ENCODE measurements at places on chromosomes 3 and 15.

DNA sequence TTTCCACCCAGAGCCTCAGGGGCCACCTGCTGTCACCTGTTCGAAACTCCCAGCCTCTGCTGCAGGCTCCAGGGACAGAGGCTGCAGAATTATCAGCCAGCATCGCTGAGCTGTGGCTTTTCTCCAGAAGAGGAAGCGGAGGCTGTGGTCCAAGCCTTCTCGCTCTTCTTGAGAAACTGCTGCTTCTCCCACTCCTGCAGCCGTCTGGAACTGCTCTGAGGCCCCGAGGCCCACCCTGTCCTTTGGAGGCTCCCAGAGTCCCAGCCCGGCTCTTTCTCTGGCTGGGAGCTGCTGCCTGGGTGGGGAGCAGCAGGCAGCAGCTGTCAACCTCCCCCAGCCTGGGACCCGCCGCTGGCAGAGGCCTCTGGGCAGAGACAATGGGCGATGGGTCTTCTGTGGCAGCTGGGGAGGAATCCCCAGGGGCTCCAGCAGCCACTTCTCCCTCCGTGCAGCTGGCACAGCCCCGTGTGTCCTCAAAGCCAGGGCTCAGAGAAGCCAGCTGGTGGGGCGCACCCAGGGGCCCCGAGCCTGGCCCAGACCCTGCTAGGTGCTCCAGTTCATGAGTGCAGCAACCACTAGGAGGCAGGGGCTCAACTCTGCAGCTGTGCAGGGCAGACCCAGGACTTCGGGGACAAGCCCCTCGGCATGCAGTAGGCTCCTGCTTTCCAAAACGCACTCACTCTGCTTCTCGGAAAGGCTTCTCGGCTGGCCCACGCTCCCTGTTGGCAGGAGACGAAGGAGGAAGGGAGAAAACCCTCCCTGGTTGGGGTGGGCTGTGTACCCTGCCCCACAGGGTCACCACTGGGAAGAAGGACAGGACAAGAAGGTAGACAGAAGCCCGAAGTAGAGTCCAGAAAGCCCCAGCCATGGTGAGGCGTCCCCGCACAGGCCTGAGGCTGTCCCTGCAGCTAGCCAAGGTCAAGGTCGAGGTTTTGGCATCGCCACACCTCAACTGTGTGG lies 49.9 kb upstream of the FURIN start:
- no peak for DNase-seq

- DNase-seq: peak; percentile 57
Measured at GRCh38 chr3:71585887-71586809, 2.6 kb upstream of the FOXP1 start.

DNA sequence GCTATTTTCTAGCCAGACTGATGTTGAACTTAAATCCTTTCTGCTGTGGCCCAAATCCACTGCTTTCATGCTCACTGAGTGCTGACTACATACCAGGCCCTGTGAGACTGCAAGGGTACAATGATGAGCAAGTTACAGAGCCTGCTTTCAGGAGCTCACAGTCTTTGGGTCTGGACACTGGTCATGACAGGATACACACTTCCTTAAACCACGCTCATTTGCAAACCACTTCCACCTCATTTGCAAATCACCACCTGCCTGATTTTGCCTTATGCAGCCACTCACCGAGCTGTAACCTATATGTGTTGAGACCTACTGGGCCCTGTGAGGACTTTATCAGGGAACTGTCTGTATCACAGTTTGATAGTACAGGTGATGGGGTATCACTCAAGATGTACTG lies 50.2 kb upstream of the LRRC58 start:
- DNase-seq: no peak

DNA sequence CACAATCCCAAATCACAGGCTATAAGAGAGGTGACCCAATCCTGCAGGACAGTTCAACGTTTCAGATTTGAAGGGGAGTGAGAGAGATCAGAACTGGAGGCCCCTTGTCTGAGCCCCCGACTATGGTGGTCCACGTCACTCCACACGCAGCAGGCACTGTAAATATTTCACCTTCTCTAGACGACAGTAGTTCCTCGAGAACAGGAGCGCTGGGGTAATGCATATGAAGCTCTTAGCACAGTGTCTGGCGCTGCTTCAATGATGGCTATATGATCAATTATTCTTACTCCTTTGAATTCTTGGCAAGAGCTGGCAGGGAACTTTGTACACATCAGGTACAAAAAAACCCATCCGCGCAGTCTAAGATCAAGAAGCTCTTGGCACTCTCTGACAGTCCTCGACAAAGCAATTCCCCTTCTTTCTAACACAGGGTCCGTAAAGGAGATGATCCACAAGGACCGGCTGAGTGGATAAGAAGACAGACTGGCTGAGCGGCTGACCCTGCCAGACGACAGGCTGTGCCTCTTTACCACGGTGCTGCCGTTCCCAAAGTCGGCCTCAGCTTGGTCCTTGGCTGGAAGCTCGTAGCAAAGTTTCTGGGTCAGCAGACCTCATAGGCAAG lies 522 bp upstream of the NRROS start:
- no peak for DNase-seq

DNA sequence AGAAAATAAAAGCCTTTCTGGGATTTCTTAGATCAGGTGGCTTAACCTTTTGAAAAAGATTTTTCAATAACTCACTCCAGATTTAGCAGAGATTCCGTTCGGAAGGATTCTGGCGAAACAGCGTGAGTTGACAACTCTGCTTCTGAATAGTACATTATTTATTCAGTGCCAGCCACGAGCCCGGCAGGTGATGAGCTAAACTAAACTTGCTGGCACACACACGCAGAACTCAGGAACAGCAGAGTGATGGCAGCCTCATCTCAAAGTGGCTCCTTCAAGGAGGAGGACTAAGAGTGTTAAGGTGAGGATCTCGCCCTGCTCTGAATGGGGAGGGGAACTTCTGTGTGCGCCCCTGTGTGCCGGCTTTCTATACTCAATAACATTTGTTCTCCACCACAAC lies 114.3 kb downstream of the FAM43A start:
- no peak for DNase-seq

DNA sequence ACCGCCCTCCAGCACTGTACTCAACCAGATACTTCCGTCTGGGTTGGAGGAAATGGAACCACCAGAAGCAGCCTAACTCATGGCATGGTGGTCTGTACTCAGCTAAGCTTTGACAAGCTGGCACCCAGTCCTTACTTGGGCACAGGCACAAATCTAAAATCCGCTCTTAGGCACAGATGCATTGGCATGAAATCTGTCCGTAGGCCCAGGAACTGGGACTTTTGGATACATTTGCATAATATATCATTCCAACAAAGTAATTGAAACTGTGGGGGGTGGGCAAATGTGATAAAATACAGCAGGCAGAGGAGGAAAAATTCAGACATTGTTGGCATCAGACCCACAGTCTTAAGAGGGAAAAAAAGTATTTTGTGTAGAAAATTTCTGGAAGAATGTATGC lies 75.4 kb downstream of the C3orf85 start:
- no peak for DNase-seq

DNA sequence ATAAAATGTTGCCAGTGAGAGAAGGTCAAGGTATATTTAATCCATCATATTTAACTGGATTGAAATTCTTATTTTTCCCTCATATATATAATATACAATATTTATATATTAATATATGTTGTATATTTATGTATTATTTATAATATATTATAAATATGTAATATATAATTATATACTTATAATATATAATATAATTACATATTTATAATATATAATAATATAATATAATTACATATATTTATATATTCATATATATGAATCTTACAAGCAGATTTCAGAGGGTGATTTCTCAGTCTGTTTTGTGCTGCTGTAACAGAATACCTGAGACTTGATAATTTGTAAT lies 52.7 kb upstream of the TLE3 start:
- no peak for DNase-seq

DNA sequence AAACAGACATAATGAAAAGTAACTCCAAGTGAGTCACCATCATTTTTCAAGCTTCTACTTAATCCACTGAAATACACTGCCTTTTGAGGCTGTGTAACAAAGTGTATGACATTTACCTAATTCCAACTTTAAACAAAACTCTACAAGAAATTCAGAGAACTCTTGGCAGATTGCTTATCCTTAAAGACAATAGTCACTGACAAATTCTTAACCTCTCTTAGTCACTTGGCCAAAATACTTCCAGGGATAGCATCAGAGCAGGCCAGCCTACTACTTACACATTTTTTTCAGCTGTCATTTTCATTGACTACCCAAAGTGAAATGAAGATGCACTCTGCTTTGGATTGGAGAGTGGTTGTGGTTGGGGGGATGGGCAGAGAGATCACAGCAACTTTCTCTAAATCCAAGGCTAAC lies 3.6 kb downstream of the WWTR1 start:
- DNase-seq: no peak

- no peak for DNase-seq
Measured at GRCh38 chr15:71050461-71050860, 64.8 kb upstream of the THSD4 start.

- DNase-seq: no peak
Measured at GRCh38 chr3:69983546-69984265, 15.8 kb upstream of the SAMMSON start.

- DNase-seq: no peak
Measured at GRCh38 chr15:69398491-69398891, 15.7 kb upstream of the KIF23 start.

GRCh38 chr15:91116113-91117067 lies 16.3 kb downstream of the SV2B start:
- DNase-seq: no peak

DNA sequence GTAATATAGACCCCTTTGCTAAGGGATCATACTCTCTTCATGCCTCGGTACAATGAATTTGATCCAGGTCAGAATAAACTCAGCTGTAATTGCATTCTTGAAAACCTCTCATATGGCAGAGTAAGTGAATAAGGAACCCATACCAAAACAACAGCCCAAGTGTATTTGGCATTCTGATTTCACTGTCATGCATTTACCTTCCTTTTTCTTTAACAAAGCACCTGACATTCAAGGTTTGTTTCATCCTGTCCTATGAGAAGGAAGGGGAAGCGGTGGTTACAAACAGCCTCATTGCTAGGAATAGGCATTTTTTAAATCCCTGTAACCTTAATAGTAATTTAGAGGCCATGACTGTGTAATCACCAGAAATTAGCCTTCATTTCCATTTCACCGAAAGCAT lies 97.1 kb downstream of the LSAMP start:
- no peak for DNase-seq

DNA sequence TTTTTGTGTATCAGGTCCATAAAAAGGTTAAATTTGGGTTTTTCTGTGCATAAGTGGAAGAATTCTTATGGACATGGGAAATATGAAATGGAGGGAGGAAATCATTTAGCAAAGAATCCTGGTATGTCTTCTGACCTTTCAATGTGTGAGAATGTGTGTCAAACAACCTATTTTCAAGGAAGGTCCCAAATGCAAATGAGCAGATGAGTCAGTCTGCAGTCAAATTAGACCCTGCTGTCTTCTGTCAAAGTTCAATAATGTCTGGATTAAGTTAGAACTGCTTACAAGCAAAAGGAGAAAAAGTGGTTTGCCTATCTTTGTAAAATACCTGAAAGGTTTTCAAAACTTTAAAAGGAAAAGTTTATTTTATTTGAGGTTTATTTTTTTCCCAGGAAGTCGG lies 15.3 kb downstream of the FBN1 start:
- no peak for DNase-seq

GRCh38 chr3:134473868-134474546 lies 11.8 kb downstream of the ANAPC13 start:
- DNase-seq: peak; percentile 95

DNA sequence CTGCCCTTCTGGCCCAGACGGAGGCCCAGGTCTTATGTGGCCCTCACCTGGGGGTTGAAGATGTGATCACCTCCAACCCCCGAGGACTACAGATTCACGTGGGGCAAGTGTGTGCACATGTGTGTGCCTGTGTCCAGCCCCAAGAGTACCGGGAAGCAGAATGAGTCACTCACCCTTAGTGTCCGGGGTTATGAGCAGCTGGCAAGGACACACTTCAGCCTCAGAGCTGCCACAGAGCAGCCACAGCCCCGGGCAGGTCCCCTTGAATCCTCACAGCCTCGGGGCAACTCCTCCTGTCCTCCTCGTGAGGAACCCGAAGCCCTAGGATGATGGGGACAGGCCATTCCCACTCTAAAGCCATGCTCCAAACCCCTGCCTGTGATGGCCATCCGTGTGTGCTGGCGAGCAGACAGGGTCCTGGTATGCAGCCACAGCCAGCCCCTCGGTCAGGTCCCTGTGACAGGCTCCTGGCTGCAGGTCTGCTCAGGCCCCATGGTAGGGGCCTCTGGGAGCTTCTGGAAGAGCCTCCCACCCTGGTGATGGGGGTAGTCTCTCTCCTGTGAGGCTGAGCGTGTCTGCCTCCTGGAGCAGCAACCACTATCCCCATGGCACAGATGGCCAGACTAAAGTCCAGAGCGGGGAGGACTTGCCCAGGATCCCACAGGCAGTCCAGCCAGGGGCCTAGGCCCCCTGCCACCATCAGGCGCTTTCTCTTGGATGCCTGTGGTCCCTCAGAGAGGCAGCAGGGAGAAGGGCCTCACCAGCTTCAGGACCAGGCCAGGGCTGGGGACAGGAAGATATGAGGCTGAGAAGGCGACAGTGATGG lies 852 bp downstream of the STAB1 start:
- no peak for DNase-seq

GRCh38 chr3:186637686-186638085 lies 2.5 kb upstream of the FETUB start:
- DNase-seq: no peak

- no peak for DNase-seq
Measured at GRCh38 chr3:43288366-43288765, 2.0 kb downstream of the SNRK start.

- DNase-seq: no peak
Measured at GRCh38 chr15:60408463-60408981, 10.7 kb upstream of the ANXA2 start.

GRCh38 chr3:180188512-180189309 lies 152.0 kb upstream of the PEX5L start:
- DNase-seq: no peak

- DNase-seq: no peak
Measured at GRCh38 chr15:84883466-84883865, 996 bp upstream of the SLC28A1 start.

- no peak for DNase-seq
Measured at GRCh38 chr15:50353251-50353974, 1.6 kb downstream of the GABPB1 start.

DNA sequence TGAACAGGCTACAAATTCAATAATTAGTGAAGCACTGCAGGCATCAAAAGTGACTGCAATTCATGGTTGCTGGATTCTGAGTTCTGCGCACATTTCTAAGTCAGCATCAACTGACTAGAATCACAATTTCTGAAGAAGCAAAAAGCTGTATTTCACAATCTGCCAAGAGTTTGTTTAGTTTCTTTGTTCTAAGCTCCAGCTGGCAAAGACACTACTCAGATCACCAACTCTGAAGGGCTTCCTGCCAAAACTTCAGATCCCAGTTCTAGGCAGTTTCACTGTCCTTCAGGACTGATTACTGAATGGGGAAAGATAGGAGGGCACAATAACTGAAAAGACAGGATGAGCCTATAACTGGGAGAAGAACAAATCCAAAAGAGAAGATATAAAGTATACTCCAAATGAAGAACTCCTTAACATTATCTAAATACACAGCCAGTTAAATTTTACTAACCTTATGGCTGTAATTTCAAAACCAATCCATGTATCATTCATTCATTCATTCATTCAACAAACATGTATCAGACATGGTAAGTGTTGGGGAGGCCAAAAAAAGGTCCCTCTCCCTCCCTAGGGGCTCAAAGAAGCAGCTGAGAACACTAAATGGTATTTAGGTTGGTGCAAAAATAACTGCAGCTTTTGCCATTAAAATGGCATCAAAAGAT lies 17.1 kb downstream of the TJP1 start:
- DNase-seq: no peak

- no peak for DNase-seq
Measured at GRCh38 chr15:87671289-87671688, 585.2 kb downstream of the NTRK3 start.

- no peak for DNase-seq
Measured at GRCh38 chr3:13177641-13178040, 104.4 kb upstream of the IQSEC1 start.
